CD4-positive, alpha-beta memory T cell (primary cell): ENCODE measurements at places on chromosomes 7 and 10. TPM values are rescaled to one million over a fixed set of nuclear protein-coding genes. Genes with fewer than 3 reads are reported as not detected.

- no peak overlapping the region for H3K4me3 ChIP-seq
- H3K36me3 ChIP-seq = no peaks in the 10 kb centered on the region
- H3K27ac ChIP-seq = no peak overlapping the region
- DNase-seq = no peak
Observed at GRCh38 chr10:26911811-26912461, 51.2 kb upstream of the ABI1 start.

DNA sequence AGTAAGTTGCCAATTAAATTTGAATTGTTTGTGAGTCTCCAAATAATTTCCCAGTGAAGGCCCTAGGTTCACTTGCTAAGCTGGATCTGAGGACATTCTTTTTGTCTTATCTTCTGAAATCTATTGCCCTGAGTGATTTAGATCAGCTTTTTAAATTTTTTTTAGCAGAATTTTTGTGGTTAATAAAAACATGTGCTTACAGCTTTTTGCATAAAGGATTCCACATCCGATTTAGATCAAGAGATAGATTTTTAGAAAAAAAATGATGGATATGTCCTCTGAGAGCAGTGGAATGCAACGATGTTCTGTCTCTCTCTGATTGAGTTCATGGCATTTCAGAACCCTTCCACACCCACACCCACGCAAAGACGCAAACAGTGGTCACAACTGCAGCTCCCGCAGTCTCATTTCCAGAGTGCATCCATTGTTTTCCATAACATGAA lies 358.8 kb downstream of the SUGCT start:
- DNase-seq = no peak
- H3K4me1 ChIP-seq = no peaks in the 10 kb centered on the region
- no peak overlapping the region for H3K27ac ChIP-seq
- H3K36me3 ChIP-seq = no peaks in the 10 kb centered on the region

GRCh38 chr7:134891262-134891695 lies 95.0 kb upstream of the AGBL3 start:
- no peak overlapping the region for H3K4me3 ChIP-seq
- peaks cover 6% of the 10 kb centered on the region for H3K4me1 ChIP-seq
- no peaks in the 10 kb centered on the region for H3K27me3 ChIP-seq

- DNase-seq = peak; percentile 63
- peak overlapping the region; percentile 82 for H3K4me3 ChIP-seq
- peaks cover 55% of the 10 kb centered on the region for H3K4me1 ChIP-seq
Observed at GRCh38 chr7:39951226-39952194, 1.5 kb downstream of the CDK13 start.

GRCh38 chr7:121459148-121459547 lies 63.0 kb upstream of the FAM3C start:
- no peaks in the 10 kb centered on the region for H3K27me3 ChIP-seq
- H3K36me3 ChIP-seq = no peaks in the 10 kb centered on the region
- DNase-seq = no peak
- H3K4me3 ChIP-seq = no peak overlapping the region

DNA sequence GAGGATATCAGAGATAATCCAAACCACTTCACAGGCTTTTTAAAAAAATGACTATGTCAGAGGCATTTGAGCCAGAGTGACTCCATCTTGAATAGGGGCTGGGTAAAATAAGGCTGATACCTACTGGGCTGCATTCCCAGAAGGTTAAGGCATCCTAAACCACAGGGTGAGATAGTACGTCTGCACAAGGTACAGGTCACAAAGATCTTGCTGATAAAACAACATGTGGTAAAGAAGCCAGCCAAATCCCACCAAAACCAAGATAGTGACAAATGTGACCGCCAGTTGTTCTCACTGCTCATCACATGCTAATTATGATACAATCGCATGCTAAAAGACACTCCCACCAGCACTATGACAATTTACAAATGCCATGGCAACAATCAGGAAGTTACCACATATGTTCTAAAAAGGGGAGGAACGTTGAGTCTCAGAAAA lies 177.5 kb downstream of the RAPGEF5 start:
- H3K4me3 ChIP-seq = no peak overlapping the region
- no peaks in the 10 kb centered on the region for H3K36me3 ChIP-seq
- DNase-seq = no peak
- no peaks in the 10 kb centered on the region for H3K27me3 ChIP-seq
- H3K27ac ChIP-seq = no peak overlapping the region
- H3K4me1 ChIP-seq = no peaks in the 10 kb centered on the region

Gene SLC29A4
- 0.76 TPM for total RNA-seq

Gene RPEL1
- not detected for total RNA-seq
